ENCODE measurements at places on chromosomes 3 and 15. TPM values are rescaled to one million over a fixed set of nuclear protein-coding genes. Genes with fewer than 3 reads are reported as not detected.

ZNF620 gene
- total RNA-seq = 12.5 TPM

SLC22A14 gene
- 0.82 TPM for total RNA-seq

GRCh38 chr3:56795097-56795828 lies 6.5 kb downstream of the ARHGEF3 start:
- DNase-seq = no peak

STRIT1 gene
- total RNA-seq = not detected

GRCh38 chr3:13121553-13122001 lies 48.3 kb upstream of the IQSEC1 start:
- DNase-seq = no peak

GRCh38 chr15:77282333-77282732 lies 137.6 kb downstream of the PEAK1 start:
- no peak for DNase-seq

GRCh38 chr3:100340527-100340926 lies 6.0 kb downstream of the NIT2 start:
- no peak for DNase-seq

DYNLT2B gene
- 31.5 TPM for total RNA-seq

- DNase-seq = peak; percentile 50
Observed at GRCh38 chr15:88108991-88109390, 147.5 kb downstream of the NTRK3 start.

DNA sequence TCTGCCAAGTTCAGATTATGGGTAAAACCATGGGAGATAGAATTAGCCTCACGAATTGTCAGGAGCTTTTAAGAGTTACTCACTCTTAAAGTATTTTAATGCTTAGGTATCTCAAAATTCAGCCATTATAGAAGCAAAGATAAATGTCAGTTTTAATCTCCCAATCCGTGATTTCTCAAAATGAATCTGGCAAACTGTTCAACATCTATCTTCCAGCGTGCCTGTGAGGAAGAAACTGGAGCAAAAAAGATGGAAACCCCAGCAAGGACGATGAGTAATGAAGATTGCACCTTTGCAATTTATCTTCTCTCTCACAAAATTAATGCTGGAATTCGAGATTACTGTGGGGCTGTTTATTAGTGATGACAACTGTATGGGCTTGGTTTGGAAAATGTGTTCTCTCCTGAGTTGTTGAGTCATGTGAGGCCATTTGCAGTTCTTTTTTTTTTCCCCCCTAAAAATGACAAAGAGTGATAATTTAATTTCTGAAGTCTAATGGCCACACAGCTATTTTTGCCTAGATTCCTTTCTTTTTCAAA lies 70.5 kb downstream of the PYDC2 start:
- DNase-seq = no peak

ATP13A5 gene
- 0.27 TPM for total RNA-seq

GRCh38 chr3:71813704-71814103 lies 28.8 kb upstream of the PROK2 start:
- no peak for DNase-seq

- DNase-seq = no peak
Observed at GRCh38 chr3:112607863-112608262, 33.1 kb downstream of the CCDC80 start.

DNA sequence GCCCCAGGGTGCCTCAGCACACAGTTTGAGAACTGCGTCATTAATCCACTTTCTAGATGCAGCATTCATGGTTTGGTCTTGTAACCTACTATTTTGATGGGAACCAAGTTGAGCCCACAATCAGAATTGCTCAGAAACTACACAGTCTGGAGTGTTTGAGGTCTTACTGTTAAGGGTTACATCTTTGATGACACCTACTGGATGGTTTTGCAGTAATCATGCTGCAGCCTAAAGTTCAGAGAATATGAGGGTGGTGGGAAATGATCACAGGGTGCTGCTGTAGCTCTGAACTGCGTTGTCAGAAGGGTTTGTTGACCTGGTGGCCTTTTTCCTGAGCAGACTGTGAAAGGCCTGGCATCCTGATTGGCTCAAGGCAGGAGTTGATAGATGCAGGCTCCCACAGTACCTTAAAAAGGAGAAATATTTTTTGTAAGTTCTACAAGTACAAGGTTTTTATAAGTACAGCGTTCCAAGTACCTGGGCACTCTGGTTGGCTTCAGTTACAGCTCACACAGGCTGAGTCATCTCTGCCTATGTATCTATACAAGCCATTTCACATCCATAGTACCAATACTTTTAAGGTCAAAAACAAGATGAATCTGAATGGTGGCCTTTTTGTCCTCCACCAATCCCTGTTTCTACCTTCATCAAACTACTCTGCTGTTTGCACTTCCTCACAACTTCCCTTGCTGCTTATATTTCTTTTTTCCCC lies 60.5 kb upstream of the ACKR4 start:
- DNase-seq = no peak

DNA sequence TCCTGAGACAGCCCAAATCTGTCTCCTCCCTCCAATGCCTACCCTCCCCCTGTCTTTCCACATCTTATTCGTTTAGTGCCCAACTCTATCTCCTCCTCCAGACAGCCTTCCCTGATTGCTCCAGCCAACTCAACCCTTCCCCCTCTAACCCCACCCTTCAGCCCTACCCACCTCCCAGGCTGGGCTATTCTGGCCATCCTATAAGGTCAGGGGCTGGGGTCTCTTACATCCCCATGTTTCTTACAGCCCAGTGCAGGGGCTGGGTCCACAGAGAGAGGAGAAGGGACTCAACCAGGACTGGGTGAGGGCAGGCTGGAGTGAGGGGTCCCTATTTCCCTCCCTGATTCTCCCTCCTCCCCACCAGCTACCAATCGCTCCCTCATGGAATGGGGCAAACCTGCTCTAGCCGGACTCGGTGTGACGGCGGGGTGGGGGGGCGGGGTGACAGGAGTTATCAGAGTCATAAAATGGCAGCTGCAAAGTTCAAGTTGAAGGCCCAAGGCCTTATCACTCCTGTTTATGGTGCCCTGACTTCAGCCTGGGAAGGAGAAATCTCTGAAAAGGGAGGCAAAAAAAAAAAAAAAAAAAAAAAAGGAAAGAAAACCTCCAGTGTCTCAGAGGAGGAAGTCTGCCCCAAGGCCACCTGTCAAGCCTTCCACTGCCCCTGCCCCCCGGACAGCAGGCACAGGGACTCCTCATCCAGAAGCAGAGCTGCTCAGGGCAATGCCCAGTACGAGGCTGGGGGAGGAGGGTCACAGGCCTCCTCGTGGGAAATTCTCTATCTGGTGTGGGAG lies 2.1 kb downstream of the VIPR1 start:
- no peak for DNase-seq

RBP2 gene
- total RNA-seq = not detected

GCNT3 gene
- 0.18 TPM for total RNA-seq

GRCh38 chr3:29991198-29991597 lies 615.2 kb upstream of the TGFBR2 start:
- DNase-seq = no peak

DNA sequence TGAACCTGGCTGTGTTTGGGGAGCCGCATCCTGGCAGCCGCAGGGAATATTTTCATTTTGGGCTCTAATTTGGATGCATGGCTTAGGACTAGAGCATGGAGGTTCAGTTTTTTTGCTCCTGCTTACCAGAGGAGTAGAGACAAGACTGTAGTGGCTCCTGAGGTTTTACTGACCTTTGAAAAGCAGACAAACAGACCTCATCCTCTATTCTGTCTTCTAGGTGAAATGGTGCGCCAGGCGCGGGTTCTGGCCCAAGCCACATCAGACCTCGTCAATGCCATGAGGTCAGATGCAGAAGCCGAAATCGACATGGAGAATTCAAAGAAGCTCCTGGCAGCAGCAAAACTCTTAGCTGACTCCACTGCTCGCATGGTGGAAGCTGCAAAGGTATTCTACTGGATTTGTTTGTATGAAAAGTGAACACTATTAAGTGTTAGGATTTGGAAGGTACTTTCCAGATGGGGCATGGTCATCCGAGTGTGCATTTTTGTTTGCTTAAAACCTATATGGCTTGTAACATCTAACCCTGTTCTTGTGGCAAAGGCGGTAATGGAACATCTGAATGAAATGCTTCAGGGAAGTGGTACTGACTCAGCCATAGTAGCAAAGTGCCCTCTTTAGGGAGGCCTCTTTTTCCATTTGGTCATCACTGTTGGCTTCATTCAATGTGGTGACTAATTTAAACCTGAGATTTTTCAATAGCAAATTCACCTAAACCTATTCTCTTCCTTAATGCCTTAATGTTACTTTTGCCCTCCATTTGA lies 330.7 kb upstream of the TPM1 start:
- DNase-seq = no peak

DNA sequence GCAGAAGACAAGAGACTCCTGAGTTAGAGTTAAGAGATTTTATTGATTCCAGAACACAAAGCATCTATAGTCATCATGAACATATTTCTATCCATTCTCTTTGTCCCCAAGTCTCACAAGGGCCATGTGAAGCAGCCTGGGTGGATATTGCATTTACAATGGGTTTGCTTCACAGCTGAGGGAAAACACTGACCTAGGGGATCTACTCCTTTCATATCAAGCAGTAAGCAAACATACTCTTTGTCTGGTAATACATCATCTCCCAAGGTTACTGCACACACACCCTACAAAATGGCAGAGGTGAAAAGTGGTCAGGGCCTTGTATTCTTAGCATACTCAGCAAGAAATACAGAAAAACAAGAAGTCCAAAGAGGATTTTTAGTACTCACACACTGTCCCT lies 267.7 kb upstream of the BCHE start:
- no peak for DNase-seq

GRCh38 chr3:49377483-49377882 lies 19.3 kb upstream of the GPX1 start:
- no peak for DNase-seq

TRAT1 gene
- not detected for total RNA-seq

CLDN11 gene
- total RNA-seq = 39.6 TPM

SEC62 gene
- 66.9 TPM for total RNA-seq

- no peak for DNase-seq
Observed at GRCh38 chr3:28867836-28868235, 413.0 kb upstream of the RBMS3 start.

DNA sequence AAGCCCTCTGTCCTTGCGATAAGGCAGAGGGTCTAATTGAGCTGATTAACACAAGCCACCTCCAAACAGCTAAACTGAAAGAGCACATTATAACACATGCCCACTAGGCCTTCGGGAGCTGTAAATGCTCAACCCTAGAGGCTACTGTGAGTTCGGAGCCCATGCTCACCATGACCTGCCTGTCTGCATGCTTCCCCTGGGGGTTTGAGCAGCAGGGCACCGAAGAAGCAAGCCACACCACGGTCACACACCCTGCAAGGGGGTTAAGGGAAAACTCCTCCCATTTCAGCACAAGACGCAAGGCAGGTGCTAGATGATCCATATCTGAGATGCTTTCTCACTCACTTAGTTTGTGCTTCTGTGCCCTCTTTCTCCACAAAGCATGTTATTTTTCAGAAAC lies 435.9 kb upstream of the CADM2 start:
- DNase-seq = no peak

TMEM207 gene
- not detected for total RNA-seq

DNA sequence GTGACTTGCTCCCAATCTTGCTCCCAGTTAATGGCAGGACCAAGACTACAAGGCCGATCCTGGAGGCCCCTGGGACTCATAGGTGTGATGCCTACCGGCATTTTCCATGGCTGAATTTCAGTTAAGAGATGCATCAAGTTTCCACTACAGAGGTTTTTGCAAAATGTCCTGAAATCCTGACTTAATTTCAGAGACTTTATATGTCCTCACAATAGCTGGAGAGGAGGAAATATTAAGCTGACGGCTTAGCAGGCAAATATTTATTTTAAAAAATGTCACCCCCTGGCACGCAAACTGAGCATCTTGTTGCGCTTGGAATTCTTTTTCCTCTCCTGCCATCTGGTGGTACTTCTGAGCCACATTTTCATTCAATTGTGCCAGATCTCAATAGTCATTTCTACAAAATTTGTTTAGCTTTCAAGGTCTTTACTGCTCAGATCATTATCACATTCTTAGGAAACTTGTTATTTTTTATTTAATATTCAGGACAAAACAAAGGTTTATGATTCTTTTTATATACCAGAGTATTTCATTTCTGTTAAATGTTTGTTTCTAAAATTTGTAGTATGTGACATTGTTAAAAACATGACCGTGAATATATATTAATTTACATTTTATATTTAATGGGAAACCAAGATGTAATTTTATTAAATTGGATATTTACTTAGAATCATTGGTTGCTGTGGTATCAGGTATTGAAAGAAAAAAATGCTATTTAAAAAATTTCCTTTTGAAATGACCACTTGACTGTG lies 189.2 kb upstream of the THRB start:
- peak; percentile 44 for DNase-seq

- DNase-seq = no peak
Observed at GRCh38 chr15:101016581-101016980, 97.4 kb downstream of the LRRK1 start.

DNA sequence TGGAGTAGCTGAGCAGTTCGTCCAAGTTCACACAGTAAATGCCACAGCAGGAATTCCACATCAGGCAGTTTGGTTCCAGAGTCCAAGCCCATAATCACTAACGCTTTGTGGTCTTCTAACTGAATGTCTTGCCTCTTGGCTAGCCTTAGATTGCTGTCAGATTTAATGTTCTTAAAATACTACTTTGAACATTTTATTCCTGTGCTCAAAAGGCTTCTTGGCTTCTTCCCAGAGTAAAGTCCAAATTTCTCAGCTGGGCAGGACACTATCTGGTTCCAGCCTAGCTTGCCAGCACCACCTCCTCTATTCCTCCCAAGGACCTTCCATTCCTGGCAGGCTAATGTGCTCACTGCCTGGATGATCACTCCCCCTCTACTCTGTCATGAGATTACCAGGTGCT lies 256.9 kb downstream of the SQOR start:
- DNase-seq = peak; percentile 9

CCDC39 gene
- 0.54 TPM for total RNA-seq

CLDN16 gene
- total RNA-seq = not detected

- DNase-seq = no peak
Observed at GRCh38 chr15:60835974-60836373, 357.0 kb upstream of the ICE2 start.

GRCh38 chr3:8524656-8525399 lies 23.2 kb downstream of the LMCD1 start:
- no peak for DNase-seq

GRCh38 chr3:8882642-8883041 lies 80.6 kb downstream of the RAD18 start:
- DNase-seq = no peak

KLHL40 gene
- total RNA-seq = 0.09 TPM

DNA sequence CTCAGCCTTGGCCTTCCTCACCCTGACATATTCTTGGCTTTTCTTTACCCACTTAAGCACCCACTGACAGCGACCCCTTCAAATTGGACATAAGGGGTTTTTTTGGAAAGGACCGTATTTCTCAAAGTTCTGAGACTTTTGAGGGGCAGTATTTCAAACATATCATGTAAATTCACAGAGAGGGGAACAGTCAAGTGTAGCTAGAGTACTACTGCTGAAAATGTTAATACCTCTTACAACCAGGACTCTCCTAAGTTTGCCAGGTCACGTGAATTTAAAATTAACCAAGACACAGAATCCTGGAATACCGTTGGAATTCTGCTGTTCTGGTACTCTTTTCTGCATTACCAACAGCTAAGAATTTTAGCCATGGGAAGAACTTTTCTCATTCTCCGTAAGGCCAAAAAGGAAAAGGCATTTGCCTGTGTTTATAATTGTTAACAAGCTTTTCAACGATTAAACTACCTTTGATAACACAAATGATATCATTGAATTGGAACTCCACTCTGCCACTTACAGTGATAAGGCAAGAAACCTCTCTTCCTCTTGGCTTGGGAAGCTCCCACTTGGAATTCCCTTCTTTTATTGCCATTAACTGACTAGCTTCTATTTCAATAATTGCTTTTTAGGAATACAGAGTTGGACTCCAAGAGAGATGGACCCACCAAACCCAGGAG lies 597 bp upstream of the GBE1 start:
- DNase-seq = peak; percentile 24
